Activated T-cell treated with anti-CD3 and anti-CD28 coated beads for 1 hour (primary cell): ENCODE measurements at places on chromosomes 13 and 19.

- DNase-seq: no peak
Observed at GRCh38 chr19:16465239-16465638, 6.5 kb downstream of the EPS15L1 start.

GRCh38 chr13:74973935-74974879, 507.8 kb downstream of the TBC1D4 start:
- no peak for DNase-seq

GRCh38 chr13:22929381-22930126, 251.2 kb upstream of the SGCG start:
- no peak for DNase-seq

- peak; percentile 67 for DNase-seq
Observed at GRCh38 chr13:110713981-110714796, 689 bp downstream of the ING1 start.

DNA sequence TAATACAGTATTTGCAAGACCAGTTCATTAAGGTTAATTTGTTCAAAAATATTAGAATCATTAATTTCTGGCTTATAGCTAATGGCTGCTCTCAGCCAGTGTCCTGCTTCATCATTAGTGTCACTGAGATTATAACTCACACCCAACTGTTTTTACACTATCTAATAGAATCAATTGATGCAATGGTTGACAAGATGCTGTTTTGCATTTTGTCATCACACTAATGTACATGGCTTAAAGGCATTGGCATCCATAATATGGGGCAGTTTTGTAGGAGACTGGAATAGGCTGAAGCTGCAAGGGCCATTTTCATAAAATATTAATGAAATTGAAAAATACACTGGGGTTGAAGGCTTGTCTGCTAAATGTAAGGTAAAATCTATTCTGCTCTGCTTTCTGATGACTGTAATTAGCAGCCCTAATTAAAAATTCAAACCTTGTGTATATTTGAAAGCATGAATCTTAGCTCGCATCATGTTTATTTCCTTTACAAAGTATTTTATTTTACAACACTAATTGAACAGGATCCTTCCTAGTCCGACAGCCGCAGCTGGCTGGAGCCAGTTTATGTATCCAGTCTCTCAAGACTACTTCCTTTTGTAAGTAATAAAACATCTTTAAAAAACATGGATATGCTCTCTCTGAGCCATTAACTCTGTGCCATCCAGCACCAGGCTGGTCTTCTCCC, 296.7 kb downstream of the POU4F1 start:
- DNase-seq: no peak

GRCh38 chr13:32878163-32878562, 138.1 kb upstream of the KL start:
- no peak for DNase-seq

GRCh38 chr13:25080773-25081172, 15.2 kb upstream of the PABPC3 start:
- DNase-seq: no peak

- no peak for DNase-seq
Observed at GRCh38 chr13:59495299-59495698, 668.4 kb downstream of the DIAPH3 start.

- DNase-seq: no peak
Observed at GRCh38 chr13:69948016-69948415, 159.6 kb upstream of the ATXN8OS start.
